ENCODE measurements at places on chromosomes 7 and 10.
A peak's percentile ranks its signal among the peaks of the same experiment; 100 is the strongest.

GRCh38 chr7:132578050-132578370, 1.7 kb upstream of the PLXNA4 start:
- DNase-seq: no peak

- peak; percentile 20 for DNase-seq
Observed at GRCh38 chr10:118214776-118215175, 127.3 kb downstream of the FAM204A start.

GRCh38 chr7:19530261-19530660, 178.6 kb downstream of the POLR1F start:
- no peak for DNase-seq

DNA sequence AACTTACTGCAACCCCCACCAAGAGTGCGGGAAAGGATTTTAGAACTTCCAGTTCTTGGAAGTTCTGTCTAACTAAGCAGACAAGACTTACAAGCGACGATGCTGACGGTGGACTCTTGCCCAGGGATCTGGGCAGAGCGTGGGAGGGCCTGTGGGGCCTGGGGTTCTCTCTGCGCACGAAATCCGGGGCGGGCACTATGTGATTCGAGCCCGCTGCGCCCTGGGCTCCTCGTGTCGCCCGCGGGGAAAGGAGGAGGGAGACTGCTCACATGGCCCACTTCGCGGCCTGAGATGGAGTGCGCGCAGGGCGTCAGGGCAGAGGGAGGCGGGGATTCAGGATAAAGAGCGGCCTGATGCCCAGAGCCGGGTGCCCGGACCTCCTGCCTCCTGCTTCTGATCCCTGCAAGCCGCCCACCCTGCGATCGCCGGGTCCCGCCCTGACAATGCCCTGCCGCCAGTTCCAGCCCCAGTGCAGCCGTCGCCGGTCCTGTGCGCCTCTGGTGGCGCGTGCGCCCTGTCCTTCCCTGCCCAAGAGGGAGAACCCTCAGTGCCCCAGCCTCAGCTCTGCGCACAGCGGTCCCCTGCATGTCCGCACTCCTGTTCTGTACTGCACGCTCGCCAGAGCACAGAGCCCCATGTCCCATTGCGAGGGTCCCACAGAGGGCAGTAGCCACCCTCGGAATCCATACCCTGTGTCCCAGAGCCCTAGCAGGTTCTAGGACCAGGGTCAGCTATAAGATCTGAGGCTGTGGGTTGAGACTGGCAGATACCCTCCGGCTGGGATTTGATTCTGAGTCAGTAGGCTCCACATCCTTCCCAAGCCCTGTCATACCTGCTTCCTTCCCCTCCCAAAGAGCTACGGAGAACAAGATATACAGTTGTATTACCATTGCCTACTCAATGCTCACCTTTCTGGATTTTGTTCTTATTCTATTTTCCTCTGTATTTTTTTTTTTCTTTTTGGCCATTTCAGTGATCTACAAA, 99.4 kb upstream of the TMEM106B start:
- no peak for DNase-seq

GRCh38 chr10:90849956-90850749, 7.7 kb downstream of the HTR7 start:
- DNase-seq: no peak

- DNase-seq: no peak
Observed at GRCh38 chr7:143355450-143356385, 6.8 kb downstream of the FAM131B start.

DNA sequence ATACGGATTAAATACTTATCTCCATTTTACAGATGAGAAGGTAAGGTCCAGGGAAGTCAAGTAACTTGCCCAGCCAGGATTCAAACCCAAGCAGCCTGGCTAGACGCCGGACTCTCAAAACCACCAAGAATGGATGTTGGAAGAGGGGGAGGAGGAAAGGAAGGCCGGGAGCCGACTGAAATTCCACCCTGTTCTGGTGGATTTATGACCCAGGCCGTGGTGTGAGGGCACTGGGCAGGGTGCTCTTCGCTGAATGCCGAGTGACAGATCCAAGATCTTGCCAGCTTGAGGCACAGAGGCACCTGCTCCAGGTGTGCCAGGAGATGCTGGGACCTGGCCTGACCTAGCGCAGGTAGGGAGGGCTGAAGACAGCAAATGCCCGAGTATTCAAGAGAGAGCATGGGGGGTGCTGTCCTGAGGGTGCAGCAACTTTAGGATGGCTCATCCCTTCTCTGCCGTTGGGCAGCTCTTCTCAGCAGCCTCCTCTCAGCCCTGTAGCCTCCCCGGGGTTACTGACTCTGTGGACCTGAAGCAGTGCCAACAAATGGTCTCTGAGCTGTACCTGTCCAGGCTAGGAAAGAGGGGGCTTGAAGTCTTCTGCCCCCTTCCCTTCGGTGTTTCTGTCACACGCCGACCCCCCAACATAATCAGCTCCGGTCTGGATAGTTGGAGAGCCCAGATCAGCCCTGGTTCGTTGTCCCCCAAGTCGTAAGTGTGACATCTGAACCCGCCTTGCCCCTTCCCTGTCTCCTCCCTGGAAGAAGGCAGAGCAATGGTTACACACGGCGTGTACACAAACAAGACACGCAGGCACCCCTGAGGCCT, 713 bp downstream of the LOXL4 start:
- no peak for DNase-seq

DNA sequence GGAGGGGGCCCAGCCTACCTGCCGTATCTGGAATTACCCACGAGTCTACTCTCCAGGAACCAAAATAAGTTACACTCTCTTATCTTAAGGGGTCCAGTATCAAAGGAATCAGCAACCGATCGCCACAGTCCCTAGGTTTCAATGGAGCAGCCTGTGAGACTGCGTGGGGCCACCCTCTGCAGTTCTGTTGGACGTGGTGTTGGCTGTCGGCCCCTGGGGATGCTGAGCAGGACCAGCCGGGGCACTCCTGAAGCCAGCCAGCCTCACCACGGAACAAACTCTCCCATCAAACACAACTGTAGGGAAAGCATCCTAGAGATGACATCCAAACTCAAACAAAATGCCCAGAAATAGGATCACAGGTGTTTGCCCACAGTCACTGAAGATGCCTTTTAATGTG, 25.5 kb upstream of the ABLIM1 start:
- DNase-seq: no peak

DNA sequence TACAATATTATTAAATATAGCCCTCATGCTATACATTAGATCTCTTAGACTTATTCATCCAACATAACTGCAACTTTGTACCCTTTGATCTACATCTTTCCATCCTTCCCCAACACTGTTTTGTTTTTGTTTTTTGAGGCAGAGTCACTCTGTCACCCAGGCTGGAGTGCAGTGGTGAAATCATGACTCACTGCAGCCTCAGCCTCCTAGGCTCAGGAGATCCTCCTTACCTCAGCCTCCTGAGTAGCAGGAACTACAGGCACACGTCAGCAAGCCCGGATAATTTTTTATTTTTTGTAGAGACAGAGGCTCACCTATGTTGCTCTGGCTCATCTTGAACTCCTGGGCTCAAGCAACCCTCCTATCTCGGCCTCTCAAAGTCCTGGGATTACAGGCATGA, 53.3 kb downstream of the NT5C2 start:
- DNase-seq: no peak

- no peak for DNase-seq
Observed at GRCh38 chr7:5404421-5404826, 19.2 kb downstream of the TNRC18 start.

GRCh38 chr7:95910341-95910740, 138.0 kb downstream of the DYNC1I1 start:
- no peak for DNase-seq

DNA sequence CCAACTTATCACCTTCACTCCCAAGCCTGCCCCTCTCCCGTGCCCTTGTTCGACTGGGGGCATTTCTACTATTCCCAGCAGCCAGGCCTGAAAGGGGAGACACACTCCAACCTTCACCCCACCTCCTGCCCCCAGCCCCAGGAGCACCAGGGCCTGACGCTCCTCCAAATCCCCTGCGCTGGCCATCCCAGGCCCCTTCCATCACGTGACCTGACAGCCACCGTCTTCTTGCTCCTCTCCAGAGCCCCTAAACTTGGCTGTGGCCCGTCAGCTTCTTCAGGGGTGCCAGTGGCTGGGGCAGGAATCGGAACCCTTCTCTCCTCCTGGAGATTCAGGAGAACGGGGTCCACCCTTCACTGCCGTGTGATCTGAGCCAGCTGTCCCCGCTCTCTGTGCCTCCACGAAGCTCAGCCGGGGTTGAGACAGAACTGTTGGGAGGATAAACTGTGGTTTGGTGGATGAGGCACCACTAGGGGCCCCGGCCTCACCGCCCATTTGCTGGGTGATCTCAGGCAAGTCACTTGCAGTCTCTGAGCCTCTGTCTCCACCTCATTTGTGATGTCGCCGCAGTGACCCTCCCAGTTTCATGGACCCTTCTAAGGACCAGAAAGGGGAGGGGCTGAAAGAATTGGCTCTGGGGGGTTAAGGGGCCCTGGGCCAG, 91.0 kb downstream of the MYL10 start:
- no peak for DNase-seq

DNA sequence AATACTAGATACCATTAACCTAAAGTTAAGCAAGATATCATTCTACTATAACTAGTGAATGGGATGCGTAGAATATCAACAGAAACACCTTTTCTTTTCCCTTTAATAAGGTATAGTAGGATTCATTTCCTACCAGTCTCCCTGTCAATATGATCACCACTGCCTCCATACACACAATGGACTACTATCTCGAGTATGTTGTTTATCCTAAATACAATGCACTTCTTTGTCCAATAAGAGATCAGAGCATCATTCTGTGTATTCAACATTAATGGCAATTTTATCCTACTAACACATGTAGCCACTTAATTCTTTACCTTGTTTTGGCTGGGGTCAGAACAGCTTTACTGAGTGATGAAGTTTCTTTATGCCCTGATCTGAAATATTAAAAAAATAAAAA, 276.3 kb downstream of the TFEC start:
- no peak for DNase-seq

GRCh38 chr10:63528084-63528744, 7.0 kb downstream of the REEP3 start:
- DNase-seq: no peak

DNA sequence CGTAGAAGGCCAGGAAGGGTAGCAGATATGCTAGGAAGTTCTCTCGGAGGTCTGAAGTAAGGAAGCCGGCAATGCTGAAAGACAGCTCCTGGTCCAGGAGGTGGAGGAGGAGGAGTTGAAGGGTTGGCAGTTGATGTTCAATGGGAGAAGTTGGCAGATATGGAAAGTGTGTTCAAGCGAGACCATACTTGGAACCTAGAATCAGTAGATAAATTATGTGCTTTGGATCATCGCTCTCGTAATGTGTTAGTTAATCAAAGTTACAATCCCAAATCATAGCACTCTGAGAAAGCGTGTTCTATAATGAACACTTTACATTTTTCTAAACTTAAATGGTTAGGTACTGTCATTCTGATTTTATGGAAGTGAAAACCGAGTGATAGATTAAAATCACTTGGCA, 152.9 kb downstream of the CELF2 start:
- DNase-seq: no peak

- DNase-seq: no peak
Observed at GRCh38 chr7:70415179-70415972, 716.6 kb upstream of the GALNT17 start.

DNA sequence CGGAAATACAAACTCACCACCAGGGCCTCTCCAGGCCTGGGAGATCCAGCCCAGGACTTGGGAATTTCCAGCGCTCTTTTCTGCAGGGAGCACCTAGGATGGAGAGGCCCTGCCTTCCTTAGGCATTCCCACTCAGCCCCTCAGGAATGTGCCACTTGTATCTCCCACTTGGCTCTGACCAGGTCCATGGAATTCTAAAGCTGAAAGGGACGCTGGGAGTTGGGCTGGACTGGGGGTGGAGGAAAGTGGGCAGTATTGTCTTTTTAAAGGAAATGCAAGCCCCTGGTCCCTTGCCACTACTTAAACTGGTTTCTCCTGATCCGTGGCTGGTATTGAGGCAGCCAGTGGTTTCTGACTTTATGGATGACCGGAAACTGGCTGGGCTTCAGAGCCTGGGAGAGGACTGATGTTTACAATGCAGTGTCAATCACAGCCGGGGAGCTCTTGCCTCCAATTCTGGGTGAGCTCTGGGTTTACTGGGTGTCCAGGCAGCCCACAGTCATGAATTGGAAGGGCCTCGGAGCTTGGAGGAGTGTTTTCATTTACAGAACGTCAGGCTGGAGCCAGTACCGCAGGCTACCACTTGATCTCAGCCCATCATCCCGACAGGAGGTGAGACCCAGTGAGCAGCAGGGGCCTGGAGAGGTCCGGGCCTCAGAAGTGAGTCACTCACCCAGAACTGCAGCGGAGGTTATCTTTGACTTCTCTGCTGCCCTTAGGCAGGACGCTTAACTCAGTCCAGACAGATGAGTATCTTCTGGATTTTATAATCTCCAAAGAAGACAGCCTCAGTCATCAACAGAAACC, 27.3 kb downstream of the AGAP3 start:
- peak; percentile 71 for DNase-seq

DNA sequence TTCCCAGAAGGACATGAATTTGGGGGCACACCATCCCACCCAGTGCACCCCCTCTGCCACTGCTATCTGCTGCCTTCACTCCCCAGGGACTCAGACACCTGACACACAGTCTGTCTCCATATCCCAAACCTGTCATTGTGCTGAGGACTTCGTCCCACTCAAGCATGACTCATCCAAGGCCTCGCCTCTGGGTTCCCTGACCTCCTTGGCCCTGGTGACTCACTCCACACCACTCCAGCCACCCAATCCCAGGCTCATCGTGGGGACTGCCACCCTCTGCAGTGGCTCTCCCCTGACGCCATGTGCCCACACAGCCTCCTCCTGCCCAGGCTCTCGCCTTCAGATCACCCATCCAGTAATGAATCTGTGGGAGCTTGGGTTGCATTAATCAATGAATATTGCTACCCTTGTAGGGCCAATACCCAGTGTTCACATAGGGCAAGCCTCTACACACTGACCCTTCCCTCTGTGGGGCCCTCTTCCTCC, 6.6 kb upstream of the INSIG1 start:
- no peak for DNase-seq

DNA sequence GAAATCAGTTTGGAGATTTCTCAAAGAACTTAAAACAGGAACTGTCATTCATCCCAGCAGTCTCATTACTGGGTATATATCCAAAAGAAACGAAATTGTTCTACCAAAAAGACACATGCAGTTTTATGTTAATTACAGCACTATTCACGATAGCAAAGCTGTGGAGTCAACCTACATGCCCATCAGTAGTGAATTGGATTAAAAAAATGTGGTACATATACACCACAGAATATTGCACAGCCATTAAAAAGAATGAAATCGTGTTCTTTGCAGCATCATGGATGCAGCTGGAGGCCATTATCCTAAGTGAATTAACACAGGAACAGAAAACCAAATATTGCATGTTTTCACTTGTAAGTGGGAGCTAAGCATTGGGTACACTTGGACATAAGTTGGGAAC, 158.9 kb downstream of the CDK14 start:
- no peak for DNase-seq

DNA sequence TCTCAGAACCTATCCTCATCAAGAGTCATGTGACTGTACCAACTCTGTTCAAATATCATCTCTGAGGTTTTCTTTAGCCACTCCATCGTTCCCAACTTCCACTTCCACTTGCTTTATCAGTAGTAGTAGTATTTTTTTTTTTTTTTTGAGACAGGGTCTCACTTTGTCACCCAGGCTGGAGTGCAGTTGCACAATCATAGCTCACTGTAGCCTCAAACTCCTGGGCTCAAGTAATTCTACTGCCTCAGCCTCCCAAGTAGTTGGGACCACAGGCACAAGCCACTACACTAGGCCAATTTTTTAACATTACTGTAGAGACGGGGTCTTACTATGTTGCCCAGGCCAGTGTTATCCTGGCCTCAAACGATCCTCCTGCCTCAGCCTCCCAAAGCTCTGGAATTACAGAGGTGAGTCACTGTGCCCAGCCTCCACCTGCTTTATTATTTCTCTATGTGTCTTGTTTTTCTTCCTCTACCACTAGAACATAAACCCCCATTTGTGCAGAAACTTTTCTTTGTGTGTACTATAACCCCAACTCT, 5.9 kb downstream of the NCAPG2 start:
- no peak for DNase-seq
